ENCODE measurements at places on chromosomes 3 and 15.

DNA sequence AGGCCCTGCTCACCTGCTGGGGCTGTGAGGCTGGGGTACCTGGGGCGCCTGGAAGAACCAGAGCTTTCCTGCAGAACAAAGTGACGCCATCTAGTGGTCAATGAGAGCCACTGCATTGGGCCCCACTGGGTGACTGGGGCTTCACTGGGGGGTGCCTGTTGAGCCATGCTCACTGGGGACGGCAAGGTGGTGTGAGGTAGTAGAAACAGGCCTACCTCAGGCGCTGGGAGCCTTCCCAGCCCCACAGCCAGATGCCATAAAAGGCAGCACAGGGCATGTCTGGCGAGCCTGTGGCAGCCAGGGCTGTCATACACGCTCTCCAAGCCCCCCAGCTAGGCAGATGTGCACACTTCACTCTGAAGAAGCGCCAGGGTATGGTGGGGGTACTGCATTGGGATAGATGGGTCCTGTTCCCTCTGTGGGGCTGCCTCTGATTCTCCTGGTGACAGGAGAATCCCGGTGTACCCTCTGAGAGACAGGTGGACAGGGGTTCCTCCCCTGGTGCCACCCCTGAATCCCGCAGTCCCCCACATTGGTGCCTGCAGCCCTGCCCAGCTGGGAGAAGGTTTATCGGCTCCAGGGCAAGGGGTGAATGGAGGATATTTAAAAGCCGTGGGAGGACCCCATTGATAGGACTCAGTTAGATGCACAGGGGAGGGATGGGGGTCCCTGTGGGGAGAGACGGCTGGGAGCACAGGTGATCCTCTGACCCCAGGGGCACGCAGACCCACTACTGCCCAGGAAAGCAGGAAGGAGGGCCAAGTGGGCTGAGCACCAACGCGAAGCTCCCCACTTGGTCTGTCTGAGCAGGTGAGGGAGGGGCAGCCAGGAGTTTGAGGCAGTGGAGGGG is 178.8 kb downstream of the NSMCE3 start:
- peak; percentile 17 for DNase-seq

- DNase-seq: no peak
These were observed 186.6 kb downstream of the RAP2B start for GRCh38 chr3:153348457-153349107.

GRCh38 chr15:76341366-76342057 is 4.9 kb downstream of the ISL2 start:
- DNase-seq: no peak

DNA sequence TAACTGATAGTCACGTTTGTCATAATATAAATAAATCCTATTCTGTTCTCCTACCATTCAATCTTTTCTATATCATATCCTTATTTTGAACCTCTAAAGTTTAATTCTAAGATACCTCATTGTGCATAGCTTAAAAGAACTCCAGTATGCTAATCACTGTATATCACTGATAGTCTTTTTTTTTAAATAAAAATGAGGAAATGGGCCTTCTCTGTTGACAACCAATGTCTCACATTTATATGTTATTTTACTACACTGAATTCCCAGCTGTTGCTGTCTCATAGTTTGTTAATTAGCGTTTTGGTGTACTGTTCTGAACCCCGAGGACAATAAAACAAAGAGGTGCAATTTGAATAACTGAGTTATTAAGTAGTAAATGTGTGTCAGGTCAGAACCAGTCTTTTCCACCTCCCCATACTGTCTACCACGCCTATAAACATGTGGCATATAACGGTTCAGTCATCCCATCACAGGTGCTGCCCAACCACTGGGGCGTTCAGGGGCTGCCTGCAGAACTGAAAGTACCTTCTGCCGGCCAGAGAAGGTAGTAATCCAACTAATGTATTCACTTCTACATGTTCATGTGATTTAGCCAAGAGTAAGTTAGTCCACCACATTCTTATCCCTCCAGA is 14.9 kb downstream of the CBLB start:
- no peak for DNase-seq

GRCh38 chr15:57780471-57780870 is 74.0 kb downstream of the POLR2M start:
- DNase-seq: no peak

DNA sequence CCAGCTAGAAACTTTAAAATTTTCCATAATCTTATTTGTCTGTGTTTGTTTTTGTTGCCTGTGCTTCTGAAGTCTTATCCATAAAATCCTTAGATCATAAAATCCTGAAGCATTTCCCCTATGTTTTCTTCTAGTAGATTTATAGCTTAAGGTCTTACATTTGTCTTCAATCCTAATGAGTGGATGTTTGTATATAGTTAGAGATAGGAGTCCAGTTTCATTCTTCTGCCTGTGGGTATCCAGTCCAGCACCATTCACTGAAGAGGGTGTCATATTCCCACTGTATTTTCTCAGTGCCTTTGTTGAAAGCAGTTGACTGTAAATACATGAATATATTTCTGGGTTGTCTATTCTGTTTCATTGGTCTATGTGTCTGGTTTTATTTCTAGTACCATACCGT is 44.8 kb upstream of the SPSB4 start:
- DNase-seq: no peak

DNA sequence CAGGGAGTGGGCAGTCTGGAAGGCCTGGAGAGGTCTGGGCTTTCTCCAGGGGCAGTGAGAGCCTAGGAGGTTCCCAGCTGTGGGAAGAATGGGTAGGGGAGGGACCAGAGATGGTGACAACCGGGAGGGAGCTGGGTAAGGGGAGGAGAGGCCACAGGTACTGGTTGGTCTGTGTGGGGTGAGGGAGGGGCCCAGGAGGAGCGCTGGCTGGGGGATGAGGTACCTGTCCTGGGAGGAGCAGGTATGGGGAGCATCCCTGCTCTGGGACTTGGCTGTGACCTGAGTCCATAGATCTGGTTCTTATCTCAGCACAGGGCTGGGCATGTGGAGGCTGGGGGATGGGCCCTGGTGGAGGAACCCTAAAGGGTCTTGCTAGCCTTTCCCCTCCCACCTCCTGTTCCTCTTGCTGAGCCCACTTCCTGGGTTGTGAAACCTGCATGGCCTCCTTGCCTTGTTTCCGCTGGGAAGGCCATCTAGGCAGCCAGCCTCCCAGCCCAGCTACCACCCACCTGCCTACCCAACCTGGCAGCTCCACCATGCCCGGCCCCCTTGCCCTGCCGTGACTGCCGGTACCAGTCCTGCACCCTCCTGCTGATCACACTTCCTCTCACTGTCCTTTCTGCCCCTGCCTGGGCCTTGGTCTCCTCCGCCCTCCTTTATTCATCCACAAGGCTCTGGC is 11.0 kb downstream of the PRKCD start:
- no peak for DNase-seq

DNA sequence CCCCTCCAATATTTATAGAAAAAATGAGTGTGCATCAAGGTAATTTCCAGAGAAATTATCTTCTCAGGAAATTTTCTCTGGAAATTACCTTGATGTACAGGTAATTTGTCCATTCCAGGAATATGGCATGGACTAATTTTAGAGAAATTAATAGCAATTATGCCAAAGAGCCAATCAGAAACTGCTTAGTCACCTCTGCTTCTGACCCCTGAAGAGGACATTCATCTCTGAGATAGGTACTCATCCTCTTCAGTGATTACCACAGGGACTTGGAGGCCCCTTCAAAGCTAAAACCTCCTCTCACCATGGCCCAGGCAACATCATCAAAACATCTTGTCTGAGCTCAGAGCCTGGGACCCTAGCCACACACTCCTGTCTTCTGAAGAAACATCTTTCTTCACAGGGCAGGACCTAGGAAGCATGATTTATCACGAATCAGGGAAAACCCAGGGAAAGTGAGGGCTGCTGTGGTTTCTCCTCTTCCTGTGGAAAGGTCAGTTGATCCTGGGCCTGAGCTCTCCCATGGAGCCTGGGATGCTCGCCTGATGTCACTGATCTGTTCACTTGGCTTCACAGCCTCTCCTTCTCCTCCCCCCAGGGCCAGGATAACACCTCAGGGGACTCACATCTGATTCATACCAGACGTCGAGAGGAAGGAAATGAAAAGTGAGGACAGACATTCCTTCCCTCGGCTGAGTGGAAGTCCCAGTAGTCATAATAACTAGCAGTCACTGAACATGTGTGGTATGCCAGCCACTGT is 210.5 kb downstream of the DTWD1 start:
- DNase-seq: no peak

- DNase-seq: no peak
These were observed 14.6 kb downstream of the SMAD6 start for GRCh38 chr15:66716656-66717020.

DNA sequence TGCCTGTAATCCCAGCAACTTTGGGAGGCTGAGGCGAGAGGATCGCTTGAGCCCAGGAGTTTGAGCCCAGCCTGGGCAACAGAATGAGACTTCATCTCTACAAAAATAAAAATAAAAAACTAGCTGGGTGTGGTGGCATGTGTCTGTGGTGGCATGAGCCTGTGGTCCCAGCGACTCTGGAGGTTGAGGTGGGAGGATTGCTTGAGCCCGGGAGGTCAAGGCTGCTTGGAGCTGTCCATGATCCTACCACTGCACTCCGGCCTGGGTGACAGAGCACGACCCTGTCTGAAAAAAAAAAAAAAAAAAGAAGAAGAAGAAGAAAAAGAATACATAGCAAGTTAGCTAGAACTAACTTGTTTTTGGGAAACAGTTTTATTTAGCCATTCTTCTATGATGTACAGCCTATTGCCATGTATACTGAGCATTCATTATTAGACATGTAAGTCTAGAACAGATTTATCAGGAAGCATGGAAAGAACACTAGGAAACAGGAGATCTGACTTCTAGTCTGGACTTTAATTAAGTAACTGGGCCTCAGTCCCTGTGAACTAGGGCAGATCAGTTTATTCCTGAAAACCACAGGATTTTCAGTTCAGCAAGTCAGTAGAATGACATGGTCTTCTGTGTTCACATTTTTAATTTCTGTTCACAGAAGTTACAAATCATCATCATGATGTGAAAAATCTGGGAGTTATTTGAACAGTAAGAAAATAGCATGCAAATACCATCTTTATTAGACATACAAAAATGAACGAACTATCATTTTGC is 65.5 kb downstream of the KAT2B start:
- no peak for DNase-seq

GRCh38 chr15:46872981-46873330 is 844.3 kb upstream of the SEMA6D start:
- DNase-seq: no peak

GRCh38 chr3:14133188-14133800 is 8.4 kb downstream of the TMEM43 start:
- no peak for DNase-seq

DNA sequence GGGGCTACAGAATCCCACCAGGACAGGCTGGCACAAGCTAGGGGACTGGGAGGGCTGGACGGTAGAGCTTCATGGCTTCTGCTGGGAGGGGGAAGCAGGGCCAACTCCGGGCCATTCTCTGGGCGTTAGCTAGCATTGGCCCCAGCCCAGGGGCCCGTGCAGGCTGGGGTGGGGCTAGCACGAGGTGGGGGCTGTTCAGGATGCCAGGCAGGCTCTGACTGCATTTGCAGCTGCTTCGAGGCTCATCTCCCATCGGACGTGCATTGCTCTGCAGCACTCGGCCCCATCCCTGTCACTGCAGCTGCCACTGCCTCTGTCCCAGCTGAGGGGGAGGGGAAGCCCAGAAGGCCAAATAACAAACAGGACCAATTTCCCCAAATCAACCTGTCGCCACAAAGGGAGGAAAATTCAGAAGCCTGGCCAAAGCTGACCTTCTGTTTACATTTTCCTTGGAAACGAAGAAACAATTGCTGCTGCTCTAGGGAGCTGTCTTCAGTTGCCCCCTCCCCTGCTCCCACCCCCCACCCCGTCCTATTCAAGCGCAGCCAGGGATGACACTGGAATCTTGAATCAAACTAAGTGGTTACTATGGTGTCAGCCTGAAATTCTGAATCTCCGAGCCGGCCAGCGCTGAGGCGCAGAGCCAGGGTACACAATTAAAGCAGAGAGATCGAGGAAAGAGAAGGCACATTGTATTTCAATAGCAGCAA is 138.8 kb upstream of the PRR20G start:
- DNase-seq: no peak

- no peak for DNase-seq
These were observed 5.2 kb downstream of the TBC1D2B start for GRCh38 chr15:78072080-78072892.
